ENCODE measurements at places on chromosomes 3 and 15.

GRCh38 chr3:130741946-130742610, 4.6 kb downstream of the PIK3R4 start:
- DNase-seq, result no peak

GRCh38 chr3:54213907-54214306, 91.6 kb downstream of the CACNA2D3 start:
- no peak for DNase-seq

- no peak for DNase-seq
Measured at GRCh38 chr15:74589826-74590225, 25.8 kb upstream of the CLK3 start.

DNA sequence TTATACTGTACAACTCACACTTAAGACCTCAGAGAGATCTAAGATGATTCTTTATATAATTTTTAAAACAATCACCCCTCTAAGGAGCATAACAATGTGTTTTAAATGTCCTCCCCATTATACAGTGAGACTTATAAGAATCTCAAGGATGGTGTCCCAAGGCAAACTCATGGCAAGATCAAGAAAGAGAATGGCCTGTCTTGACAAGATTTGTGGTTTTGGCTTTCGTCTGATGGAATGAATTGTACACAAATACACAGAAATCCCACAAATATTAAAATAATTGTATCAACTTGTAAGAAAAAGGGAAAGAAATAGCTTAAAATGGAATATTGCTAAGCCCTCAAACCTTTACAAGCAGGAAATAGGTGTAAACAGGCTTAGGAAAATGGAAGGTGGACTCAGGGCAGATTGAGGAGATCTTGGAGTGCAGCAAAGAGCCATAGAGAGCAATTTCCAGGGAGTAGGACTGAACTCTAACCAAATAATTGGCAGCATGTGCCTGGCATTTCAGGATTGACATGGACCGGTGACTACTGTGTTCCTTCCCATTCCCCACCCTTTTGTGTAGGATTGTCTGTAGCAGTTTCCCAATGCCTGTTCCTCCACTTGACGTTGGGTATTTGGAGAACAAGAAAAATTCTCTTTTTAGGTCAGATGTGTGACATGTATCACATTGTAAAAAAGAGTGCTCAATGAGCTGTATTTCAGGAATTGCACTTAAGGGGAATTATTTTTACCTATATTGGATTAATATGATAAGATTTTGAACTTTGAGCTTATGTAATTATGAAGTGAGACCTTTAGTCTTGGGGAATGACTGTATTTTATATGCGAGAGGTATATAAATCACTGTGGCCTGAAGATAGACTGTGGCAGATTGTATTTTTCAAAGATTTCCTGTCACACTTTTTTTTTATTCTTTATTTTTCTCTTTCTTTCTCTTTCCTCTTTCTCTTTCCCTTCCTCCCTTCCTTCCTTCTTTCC, 317.8 kb upstream of the SLITRK3 start:
- no peak for DNase-seq

GRCh38 chr15:31314380-31314779, 12.3 kb upstream of the KLF13 start:
- DNase-seq, result no peak

- DNase-seq, result no peak
Measured at GRCh38 chr3:138180375-138181029, 5.8 kb upstream of the DBR1 start.

DNA sequence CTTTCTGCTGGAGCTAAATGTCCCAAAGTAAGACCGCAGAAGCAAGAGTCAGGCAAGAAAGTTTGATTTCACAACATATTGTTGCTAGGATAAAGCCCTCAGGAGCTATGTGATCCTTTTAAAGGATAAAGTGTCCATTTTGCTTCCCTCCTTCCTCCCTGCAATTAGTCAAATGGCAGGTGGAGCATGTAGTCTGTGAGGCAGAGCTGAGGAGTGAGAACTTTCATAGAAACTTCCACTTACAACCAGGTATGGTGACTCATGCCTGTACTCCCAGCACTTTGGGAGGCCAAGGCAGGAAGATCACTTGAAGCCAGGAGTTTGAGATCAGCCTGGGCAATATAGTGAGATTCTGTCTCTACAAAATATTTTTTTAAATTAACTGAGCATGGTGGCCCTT, 25.2 kb upstream of the RHCG start:
- no peak for DNase-seq

DNA sequence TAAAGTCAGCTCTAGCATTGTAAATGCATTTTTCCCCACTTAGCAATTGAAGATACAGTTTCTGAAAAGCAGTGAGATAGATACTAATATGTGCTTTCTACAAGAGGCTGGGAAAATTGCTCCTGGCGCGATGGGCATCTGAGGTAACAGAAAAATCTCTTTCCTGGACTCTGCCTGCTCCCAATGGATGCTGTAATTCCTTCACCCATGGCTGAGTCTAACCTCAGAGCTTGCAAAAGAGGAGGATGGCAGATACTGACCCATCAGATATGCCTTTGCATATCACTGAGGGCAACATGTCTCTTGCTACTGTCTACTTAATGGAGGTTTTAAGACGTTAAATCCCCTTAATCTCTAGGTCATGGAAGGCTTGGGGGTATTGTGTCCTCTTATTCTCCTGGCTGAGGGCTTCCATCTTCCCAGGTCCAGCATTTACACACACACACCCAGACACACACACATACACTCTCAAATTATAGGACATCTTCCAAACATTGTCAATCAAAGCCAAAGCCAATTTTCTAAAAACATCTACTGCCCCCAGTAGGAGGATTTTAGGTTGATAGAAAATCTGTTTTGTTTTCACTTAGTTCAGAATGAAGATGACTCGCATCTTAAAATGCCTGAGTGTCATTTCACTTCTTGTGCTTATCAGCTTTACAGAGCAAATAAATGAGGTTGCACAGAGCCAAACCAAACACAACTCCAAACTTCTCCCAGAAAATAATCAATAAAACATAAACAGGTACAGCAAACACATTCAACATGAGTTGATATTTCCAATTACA, 2.4 kb downstream of the TRPM1 start:
- no peak for DNase-seq

DNA sequence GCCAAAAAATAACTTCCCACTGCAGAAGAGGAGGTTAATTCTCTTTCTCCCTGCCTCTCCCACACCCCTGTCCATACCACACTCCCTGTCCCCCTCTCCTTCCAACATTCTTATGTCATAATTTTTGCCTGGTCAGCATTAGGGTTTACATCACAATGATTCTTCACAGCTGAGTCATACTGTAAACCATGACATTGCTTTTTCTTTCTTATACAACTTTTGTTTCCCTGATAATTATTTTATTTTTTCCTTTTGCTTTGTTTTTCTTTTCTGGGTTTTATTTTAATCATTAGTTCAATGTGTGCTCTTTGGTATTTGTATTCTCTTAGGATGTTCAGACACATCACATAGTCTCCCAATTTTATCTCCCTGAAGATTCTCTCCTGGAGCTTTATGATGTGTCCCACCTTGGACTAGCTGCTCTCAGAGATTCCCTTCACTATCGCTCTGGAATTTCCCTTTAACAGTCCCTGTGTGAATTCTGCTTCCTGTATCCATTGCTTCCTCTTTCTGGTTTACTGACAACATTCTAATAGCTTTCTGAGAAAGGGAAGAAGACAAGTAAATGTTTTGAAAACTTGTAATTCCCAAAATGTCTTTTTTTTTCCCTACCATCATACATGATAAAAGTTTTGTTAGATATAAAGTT, 70.7 kb downstream of the SOX2 start:
- no peak for DNase-seq

DNA sequence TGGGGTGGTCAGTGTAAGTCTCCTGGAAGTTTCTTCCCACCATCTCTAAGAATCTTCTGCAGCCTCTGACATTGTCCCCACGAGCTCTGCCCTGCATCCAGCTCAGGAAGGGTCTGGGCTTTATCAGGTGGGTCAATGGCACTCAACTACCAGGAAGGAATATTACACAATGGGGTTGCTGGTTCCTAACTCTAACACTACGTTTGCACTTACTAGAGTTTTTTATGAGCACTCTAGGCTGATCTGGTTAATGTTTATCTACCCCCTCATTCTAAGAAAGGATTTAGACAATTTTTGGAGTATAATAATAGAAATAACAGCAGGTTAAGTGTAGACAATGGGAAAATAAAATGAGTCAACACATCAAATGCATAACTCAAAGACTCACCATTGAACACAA, 411.1 kb upstream of the RGMA start:
- no peak for DNase-seq

GRCh38 chr3:2589336-2589969, 490.8 kb downstream of the CNTN4 start:
- no peak for DNase-seq

DNA sequence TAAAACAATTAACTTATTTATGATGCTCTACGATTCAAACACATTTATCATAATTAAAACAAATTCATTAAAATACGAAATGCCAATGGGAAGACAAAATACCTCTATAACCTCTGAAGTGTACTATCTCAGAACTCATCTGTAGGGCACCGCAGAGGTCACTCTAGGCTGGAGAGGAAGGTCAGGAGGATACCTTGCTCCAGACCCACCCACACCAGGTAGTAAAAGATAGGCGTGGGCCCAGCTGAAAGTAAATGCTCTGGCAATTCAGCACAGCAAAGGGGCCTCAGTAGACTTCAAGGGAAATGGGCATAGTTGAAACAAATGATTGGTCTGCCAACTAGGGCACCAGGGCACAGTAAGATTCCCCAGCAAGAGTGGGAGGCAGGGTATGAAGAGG, 26.0 kb upstream of the SPPL2A start:
- DNase-seq, result no peak

GRCh38 chr3:5227812-5228211, 40.3 kb downstream of the EDEM1 start:
- no peak for DNase-seq

DNA sequence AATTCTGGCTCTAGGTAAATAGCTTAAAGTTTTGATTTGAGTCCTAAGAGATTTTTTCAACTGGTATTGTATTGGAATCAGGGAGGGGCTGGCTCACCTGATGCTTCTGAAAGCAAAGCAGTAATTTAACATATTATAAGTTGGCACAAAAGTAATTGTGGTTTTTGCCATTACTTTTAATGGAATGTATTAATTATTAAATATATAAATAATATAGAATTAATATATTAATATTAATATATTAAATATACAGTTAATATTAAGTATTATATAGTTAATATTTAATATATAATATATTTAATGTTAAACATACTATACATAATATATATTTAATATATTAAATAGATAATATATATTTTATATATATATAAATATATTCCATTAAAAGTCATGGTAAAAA, 10.4 kb downstream of the RSRC1 start:
- DNase-seq, result no peak

DNA sequence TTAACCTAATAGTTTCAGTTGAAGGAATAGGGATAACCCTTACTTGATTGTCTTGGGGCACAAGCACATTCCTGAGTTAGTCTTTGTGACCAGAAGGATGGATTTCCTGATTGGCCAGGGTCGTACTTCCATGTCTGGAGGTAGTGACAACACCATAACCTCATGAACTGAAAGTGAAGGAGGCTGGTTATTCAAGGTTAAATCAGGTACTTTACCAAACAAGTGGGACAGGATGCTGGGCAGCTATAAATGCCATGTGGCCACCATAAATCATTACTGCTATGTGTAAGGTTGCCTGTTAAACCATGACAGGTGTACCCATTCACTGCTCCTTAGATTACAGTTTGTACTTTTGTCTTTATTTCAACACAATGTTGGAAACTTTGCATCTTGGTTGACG, 128.3 kb upstream of the SAMMSON start:
- DNase-seq, result no peak

DNA sequence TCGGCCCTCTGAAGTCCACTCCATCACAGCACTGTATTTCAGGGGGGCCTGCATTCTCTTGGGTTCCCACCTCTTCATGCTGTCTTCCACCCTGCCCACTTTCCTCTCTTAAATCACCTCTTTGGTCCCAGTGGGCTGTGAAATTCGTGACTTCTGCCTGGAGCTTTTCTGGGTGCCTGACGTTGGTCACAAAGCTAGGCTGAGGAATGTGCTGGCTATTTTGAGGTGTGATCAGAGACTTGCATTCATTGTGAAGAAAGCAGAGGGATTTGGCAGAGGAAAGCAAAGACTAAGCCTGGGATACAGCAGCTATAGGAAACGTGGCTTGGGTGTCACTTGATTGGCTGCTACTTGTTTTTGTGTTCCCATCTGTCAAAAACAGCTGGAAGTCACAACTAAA, 202.5 kb downstream of the SATB1 start:
- DNase-seq, result no peak
